ENCODE measurements at places on chromosomes 6 and 20.

DNA sequence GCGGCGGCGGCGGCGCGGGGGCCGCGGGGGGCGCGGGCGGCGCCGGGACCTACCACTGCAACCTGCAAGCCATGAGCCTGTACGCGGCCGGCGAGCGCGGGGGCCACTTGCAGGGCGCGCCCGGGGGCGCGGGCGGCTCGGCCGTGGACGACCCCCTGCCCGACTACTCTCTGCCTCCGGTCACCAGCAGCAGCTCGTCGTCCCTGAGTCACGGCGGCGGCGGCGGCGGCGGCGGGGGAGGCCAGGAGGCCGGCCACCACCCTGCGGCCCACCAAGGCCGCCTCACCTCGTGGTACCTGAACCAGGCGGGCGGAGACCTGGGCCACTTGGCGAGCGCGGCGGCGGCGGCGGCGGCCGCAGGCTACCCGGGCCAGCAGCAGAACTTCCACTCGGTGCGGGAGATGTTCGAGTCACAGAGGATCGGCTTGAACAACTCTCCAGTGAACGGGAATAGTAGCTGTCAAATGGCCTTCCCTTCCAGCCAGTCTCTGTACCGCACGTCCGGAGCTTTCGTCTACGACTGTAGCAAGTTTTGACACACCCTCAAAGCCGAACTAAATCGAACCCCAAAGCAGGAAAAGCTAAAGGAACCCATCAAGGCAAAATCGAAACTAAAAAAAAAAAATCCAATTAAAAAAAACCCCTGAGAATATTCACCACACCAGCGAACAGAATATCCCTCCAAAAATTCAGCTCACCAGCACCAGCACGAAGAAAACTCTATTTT, 2.0 kb downstream of the FOXC1 start:
- DNase-seq = no peak

DNA sequence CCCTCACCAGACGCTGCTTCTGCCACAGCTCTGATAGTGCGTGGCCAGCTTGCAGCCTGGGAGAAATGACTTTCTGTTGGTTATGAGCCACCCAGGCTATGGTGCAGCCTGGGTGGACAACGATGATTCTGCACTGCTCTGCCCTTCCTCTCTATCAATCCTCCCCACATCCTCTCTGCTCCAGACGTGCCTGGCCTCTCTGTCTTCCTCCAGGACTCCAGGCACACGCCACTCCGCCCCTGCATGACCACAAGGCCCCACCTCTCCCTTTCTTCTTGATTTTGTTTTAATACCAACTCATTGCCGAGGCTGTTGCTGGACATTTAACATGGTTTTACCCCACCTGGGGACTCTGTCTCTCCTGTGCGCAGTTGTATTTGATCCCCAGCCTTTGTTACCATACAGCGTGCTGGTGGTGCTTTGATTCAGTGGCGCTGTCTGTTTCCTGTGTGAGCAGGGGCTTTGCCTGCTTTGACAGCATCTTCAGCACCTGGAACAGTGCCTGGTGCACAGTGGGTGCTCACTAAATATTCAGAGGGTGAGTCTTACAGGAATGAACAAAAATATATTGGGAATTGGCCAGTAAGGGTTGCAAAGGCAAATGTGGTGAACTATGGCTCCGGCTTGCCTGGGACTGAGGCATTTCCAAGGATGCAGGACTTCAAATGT, 280.9 kb downstream of the CDH26 start:
- no peak for DNase-seq

GRCh38 chr20:17761604-17762003, 61.8 kb downstream of the BANF2 start:
- no peak for DNase-seq

DNA sequence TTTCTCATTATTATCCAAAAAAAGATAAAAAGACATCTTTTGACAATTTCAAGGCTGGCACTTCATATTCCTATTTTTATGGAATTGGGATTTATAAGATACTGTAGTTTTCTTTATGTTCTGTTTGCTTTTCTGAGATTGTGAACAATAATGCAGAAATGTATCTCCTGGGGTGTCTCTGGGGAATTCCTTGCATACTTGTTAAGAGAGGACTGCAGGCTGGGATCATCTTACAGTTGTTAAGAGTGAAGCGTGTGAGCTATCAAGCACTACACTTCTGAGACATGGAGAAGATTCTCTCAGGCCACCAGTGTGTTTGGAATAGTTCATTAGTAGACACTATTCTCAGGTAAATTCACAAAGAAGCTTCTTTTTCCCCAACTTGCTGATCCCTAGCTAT, 963.3 kb upstream of the GJE1 start:
- peak; percentile 9 for DNase-seq

GRCh38 chr6:37648465-37649330, 49.0 kb downstream of the MDGA1 start:
- no peak for DNase-seq

DNA sequence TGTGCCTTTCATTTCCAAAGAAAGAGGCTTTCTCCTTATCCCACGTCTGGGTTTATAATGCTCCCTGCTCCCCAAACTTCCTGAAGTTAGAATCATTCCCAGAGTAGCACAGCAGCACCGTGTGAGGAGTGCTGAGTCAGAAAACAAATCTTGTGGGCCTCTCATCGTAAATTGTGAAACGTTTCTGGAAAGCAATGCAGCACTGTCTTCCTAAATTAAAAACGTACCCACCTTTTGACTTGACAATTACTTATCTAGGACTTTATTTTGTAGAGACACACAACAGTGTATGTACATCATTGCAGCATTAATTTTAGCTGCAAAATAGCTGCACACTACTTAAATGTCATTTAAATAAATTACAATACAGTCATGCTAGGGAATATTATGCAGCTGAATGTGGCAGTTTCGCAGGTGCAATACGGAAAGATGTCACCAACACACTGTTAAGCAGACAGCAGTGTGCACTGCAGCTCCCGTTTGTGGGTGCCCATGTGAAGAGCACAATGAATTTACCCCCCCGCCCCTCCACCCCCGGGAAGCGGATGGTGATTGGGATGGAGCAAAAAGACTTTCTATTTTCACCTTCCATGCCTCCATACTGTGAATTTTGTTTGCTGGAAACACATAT, 30.8 kb downstream of the RRBP1 start:
- no peak for DNase-seq
